ENCODE measurements at places on chromosomes 1 and 21.

- no peak for DNase-seq
These were observed 7.6 kb upstream of the VAV3 start for GRCh38 chr1:107972391-107973180.

DNA sequence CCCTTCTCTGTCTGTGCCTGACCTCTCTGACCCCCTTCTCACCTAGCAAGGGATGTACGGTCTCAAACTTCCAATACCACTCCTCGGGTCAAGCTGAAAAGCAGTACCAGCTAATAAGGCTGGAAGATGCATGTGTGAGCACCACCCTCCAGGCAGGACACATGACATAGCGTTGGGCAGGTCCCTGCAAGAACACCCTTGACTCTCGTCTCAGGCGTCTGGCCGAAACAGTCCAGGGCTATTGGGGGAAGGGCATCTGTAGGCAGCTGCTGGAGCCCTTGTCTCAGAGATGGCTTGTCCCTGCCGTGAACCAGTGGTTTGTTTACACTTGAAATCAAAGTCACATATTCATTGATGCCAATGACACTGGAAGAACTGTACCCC, 56.5 kb downstream of the CD46 start:
- DNase-seq, result no peak

GRCh38 chr1:167923324-167924056, 9.6 kb upstream of the ADCY10 start:
- no peak for DNase-seq

GRCh38 chr1:56525489-56526041, 53.8 kb downstream of the PLPP3 start:
- DNase-seq, result no peak

DNA sequence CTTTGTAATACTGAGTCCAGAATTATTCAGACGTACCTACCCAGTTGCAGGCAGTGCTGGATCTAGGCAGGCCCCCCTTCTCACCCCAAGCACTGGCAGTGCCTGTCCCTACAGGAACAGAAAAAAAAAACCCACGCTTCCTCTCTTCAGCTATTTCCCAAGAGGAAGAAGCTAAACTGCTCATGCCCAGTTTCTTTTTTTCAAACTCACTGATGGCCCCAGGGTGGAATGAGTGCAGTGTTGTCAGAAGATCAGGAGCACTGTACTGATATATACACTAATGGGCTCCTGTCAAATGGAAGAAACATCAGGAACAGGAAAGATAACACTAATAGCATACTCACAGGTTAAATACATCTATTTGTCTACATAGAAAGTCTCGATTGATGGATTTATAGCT, 28.2 kb upstream of the DOCK7 start:
- DNase-seq, result no peak

DNA sequence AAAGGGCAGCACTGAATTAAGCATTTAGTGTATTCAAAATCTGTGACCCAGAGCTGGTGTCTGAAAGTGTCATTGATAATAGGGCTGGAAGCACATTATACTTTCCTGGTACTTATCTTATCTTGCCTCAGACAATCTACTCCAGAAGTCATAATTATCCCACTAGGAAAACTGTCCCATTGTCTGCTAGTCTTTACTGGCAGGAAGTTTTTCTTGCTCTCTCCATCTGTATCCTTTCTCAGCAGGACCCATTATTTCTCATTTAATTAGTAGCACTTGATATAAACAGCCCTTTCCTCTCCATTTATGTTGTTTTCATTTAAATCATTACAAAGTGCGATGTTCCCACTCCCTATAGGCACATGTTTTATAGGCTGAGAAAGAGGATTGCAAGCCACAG, 36.5 kb upstream of the BARHL2 start:
- DNase-seq, result no peak

DNA sequence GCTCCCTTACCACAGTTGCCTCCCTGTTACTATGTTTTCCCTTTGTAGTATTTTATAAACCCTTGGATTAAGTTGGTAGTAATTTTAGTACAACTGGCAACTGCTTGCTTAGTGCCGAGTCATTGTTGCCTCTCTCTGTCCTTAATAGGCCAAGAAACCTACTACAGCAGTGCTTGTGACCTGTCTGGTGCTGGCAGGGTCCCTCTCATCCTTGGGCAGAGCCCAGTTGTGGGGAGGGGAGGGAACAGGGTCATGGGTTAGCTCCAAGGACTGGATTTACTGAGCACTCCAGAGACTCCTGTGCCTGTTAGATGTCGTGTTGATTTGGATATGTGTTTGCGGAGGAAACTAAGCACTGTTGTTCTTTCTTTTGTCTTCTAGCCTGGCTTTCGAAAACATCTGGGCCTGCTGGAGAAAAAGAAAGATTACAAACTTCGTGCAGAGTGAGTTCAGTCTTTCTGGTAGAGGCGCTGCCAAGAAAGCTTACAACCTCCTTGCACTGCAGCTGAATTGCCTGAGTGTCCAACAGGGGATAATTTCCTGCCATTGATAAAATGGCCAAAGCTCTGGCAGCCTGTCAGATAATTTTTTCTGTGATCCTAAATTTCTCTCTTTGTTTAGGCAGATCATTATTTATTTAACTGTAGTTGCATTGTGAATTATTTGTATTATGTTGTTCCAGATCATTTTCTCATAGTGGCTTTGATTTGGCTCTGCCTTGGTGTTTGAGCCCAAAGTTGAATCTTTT, 3.6 kb downstream of the UTP11 start:
- DNase-seq, result no peak

- DNase-seq, result no peak
These were observed 48.6 kb downstream of the PCP4 start for GRCh38 chr21:39915881-39916280.

DNA sequence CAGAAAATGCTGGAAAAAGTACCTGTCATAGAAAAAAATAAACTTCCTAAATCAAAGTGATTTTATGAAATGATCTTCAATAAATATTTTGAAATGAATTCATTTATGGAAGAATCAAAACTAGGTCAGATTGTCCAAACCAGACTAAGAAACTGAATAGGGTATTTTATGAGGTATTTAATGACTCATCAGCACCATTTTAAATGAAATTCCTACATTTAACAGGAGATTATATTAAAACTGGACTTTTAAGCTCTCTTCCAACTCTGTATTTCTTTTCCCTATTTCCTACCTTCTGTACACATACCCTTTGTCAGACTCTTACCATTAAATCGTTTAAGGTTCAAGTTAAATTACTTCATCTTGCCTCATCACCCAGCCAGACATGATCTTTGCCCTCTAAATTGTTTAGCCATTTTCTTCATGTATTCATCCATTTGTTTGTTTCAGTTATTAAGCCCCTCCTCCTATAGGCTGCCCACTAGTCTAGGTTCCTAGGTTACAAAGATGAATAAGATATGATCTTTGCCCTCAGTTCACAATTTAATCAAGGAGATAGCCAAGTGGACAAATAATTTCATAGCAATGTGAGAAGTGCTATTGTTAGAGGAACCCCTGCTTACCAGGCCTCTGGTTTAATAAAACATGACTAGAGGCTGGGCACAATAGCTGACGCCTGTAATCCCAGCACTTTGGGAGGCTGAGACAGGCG, 25.0 kb downstream of the TATDN3 start:
- DNase-seq, result no peak

DNA sequence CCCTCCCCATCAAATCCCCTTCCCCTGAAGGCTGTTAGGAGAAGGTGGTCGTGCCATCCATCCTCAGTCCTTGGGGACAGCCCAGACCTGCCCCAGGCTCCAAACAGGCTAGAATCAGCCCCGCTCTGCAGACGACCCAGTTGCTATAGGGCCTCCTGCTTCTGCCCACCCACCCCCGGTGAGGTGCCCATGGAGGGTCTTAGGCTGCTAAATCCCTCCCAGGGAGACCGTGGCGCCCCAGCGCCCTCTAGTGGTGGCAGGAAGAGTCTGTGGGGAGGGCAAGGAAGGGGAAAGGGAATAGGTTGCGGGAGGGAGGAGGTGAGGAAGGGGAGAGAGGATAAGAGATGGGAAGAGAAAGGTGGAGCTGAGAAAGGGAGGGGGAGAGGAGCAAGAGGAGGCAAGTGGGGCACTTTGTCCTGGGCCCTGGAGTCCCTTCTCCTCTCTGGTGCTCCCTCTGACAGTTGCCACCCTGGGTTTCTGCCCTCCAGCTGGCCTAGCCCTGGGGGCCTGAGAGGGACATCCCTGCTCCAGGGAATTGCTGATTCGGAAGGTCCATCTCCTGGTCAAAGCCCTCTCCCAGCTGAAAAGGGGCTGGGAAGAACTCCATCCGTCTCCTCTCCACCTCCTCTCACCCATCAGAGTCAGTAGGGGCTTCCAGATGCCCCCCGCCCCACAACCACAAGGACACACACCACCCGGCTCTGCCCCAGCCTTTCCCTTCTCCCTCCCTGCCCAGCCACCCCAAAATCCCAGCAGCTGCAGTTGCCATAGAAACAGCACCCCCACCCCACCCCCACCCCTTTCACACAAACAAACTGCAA, 55.4 kb downstream of the CAMK2N1 start:
- DNase-seq, result peak; percentile 59

DNA sequence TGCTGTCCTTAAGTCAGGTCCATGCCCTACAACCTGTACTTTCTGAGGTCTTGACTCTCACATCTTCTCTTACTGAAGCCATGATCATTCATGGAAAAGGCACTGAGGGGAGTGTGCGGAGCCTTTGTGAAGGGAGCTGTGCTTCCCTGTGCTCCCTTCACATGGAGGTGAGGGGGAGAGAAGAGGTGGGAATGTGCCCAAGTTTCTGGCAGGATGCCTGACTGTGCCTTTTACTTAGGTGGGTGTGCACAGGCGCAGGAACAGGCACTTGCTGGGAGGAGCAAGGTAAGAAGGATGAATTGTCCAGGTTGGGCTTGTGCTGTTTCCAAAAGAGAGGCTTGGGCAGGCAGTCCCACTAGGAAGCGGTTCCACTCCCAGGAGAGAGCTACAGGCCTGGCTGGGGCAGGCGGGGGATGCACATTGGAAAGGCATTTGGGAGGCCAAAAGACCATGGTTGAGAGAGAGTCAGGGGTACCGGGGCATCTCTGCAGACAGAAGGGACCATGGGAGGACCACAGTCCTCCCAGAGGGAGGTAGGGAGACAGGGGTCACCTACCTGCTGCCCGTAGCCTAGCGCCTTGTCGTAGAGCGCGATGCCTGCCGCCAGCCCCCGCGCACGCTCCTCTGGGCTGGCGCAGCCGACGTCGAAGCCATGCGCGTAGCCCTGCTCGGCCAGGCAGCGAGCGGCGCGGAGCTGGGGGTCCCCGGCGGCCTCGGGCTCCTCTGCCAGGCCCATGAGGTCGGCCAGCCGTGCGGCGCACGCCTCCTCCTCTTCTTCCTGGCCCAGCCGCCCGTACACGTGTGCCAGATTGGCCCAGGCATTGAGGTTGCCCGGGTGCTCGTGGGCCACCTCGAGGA, 853 bp downstream of the TTC22 start:
- no peak for DNase-seq

DNA sequence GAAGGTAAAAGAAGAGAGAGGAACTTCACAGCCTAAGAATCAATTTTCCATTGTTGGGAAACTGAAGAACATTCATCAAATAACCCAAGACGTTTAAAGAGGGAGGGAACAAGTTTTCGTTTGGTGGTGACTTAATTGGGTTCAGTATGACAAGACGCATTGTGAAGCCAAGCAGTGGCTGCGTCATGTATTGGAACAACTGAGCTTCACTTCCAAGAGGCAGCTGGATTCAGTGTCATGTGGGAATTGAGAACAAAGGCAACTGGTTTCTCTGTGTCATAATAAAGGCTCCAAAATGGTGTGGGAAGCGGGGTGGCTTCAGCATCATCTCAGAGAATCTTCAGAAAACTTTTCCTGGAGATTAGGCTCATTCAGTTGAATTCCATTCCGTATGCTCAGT, 29.8 kb upstream of the RC3H1 start:
- no peak for DNase-seq

DNA sequence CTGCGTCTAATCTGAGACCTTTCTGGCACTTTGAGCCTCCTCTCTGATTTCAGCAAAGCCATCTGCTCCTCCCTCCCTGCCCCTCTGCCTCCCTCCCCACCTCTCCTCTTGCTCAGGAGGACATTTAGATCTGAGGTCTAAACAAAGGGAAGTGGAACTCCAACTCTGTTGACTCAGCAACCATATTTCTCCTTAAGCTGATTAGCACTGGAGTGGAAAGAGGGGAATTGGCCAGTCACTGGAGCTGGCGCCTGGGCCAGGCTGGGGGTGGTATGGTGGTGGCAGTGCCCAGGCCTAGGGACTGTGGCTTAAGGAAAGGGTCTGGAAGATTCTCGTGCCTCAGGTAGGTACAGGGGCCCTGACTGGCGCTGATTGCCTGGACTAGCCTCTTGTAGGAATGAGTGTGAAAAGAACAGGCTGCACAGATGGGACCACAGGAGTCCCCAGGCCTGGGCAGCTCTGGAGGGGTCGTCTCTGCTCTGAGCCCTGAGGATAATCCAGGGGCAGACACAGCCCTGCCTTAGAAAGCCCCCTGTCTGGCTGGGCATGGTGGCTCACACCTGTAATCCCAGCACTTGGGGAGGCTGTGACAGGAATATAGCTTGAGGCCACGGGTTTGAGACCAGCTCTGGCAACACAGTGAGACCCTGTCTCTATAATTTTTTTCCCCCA, 11.9 kb downstream of the SH2D2A start:
- DNase-seq, result no peak

DNA sequence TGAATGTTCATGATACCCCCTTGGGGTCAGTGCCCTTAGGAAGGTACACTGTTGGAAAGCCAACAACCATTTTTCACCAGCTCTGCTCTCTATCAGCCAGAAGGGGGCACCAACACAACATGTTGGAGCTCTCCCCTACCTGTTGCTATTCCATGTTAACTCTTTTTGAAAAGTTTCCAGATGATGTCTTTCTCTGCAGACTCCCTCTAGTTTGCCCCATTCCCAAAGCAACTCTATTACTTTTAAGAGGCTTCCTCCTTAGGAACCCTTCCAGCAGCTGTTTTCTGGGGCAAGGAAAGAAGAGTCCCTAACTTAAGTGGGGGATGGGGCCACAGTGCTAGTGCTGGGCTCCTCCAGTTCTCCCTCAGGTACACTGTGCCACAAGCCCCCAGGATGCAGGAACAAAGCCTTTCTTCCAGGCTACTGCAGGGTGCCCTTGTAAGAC, 22.9 kb upstream of the NDC1 start:
- peak; percentile 58 for DNase-seq

DNA sequence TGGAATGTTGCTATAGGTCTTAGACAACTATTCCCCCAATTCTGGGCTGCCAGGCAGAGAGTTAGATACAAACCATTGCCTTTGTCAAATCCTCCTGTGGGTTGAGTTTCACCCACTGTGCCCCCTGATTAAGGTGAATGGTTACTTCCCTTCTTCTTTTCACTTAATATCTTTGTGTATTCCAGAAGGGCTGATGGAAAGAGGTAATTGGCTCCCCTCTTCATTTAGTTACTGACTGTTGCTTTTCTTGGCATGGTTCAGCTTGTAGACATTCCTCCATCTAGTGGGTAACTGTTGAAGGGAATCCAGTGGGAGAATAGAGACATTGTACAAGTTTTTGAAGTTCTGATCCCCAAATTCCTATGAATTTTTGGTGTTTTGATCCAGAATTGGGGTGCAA, 43.8 kb upstream of the MACF1 start:
- no peak for DNase-seq

All from stimulated activated CD4-positive, alpha-beta T cell treated with anti-CD3 and anti-CD28 coated beads, Interleukin-2, amount 100 ng/mL, for 24 hours (primary cell).